ENCODE measurements at places on chromosomes 7 and 10.

- no peak for DNase-seq
Observed at GRCh38 chr7:40237731-40238130, 102.9 kb downstream of the SUGCT start.

DNA sequence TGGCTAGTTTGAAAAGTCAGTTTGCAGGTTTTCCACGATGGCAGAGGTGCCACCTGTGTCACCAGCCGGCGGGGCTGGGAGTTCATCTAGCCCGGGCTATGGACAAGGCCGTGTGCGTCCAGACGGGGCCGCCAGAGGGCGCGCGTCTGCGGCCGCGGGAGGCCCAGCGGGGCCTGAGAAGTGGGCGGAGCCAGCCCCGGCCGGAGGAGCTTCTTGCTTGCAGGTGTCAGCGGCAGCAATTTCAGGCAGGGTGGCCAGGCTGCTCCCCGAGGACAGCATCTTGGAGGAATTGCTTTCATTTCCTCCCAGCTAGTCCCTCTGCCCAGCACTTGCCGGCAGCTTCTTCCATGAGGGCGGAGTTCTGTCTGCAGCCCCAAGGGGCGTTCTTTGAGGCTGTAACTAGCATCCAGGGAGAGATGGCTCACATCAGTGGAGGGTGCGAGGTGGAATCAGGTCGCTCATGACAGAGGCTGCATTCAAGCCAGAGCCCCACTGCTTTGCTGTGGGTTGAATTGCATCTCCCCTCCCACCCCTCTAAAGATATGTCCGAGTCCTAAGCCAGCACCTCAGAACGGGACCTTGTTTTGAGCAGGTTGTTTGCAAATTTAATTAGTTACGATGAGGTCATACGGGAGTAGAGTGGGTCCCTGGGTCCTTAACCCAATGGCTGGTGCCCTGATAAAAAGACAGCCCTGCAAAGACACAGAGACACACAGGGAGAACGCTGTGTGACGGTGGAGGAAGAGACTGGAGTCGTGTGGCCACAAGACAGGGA, 85.9 kb upstream of the MKI67 start:
- DNase-seq, result peak; percentile 87

DNA sequence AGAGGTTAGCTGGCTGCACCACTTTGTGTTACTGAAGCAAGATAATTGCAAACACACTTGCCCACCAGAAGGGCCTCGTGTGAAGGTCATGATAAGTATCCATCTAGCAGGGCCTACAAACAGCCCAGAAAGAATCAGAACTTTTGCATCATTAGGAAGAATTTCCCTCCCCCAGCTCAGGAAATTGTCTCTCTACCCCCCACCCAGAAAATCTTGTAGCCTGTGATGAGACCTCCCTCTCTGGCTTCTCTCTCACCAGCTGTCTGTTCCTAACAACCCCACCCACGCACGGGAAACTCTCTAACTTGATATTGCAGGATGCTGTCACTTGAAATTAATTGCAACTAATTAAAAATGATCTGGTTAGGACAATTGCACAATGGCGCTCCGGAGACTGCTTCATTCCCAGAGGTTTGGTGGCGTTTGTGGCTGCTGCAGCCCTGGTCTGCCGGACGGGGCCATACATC, 34.5 kb downstream of the ZNF503 start:
- no peak for DNase-seq

- DNase-seq, result no peak
Observed at GRCh38 chr7:55078465-55079372, 59.9 kb downstream of the EGFR start.

GRCh38 chr7:116687801-116688201, 15.8 kb downstream of the MET start:
- DNase-seq, result peak; percentile 95

GRCh38 chr10:88933564-88933963, 19.0 kb downstream of the ACTA2 start:
- DNase-seq, result no peak

DNA sequence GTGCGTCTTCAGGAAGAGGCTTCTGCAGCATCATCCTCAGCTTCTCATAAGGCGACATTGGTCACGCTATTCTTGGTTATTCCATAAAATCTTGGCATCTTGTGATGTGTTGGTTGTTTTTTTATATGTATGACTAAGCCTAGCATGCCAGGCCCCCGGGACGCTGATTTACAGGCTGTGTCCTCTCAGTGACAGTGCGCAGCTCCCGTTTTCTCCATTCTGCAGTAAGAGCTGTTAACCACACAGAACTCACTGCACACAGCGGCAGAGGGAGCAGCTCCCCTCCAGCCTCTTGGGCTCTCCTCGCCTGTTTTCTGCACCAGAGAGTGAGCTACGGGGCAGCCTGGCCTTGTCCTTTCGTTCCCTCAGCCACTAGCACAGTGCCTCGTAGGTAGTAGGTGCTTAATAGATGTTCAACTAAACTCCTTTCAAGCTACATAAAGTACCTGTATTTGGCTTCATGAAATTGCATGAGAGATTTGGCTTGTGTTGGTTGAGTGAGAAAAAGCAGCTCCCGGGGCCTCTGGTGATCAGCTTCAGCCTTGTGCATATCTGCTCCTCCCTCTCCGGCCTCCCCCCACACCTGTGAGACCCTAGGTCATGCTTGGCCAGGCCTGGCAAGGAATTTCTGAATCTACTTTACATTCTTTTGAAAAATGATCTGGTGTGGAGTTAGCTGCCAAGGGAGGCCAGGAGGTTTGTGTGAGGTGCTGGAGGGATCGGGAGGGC, 116.2 kb downstream of the WDR37 start:
- no peak for DNase-seq

DNA sequence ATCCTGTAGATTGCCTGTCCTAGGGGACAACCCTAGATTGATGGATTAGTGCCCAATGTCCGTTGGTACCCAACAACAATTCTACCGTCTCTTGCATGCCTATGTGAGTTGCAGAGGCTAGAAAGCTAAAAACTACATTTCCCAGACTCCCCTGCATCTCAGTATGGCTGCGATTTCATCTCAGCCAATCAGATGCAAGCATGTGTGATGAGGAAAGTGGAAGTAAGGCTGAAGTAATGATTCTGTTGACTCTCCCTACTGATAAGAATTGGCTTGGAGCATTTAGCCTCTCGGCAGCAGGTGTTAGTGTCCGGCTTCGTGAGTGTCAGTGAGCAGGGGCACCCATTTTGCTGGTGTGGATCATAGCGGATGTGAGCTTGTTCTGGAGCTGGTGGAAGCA, 171.9 kb downstream of the FGFR2 start:
- DNase-seq, result no peak

- no peak for DNase-seq
Observed at GRCh38 chr10:113259576-113260226, 293.2 kb upstream of the HABP2 start.

DNA sequence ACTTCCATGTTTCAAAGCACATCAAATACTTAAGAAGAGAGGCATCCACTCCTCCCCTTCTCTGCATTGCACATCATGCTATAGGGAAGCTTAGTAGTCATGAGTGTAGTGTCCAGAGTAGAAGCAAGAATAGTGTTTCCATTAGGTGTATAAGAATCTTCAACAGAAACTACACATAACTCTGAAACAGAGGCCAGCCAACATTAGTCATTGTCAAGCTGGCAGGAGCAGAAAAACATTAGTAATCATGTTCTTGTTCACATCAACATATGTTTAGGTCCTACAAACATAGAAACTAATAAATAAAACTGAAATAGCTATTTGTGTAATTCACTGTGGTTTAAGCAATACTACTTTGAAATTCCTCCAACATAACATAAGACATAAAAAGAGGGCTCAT, 370.2 kb downstream of the PPP1R3A start:
- no peak for DNase-seq

DNA sequence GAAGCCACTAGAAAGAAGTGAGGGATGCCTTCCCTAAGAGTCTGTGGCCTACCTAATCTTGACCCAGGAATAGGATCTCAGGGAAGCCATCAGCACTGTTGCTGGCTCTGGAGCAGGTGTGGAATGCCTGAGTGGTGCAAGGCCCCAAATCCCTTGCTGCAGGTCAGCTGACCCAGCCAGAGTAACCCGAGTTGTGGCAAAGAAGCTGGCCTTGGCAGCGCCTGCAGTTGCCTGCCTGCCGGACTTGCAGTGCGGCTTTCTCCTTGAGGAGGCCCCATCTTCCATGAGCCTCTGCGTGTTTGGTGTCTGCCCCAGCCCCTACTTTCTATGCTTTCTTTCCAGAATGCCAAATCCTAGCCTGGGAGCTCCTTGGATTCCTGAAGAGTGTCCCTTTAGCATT, 5.8 kb downstream of the KIAA1217 start:
- DNase-seq, result no peak

- no peak for DNase-seq
Observed at GRCh38 chr7:36653008-36653662, 71.2 kb downstream of the AOAH start.

DNA sequence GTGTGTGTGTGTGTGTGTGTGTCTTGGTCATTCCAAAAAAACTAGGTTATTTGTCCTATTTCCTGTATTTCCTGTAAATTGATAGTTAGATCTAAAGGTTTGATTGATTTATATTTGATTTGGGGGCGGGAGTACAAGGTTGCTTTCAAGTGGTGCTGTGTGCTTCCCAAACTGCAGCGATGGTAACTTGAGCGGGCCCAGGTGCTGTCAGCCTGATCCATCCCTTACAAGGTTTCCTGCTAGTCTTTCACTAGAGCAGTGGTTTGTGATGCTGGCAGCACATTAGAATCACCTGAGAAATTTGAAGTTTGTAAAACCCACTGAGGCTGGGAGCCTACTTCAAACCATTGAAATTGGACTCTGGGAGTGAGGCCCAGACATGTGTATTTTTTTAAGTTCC, 23.7 kb downstream of the ABCC2 start:
- no peak for DNase-seq

GRCh38 chr10:1966712-1967376, 229.5 kb upstream of the ADARB2 start:
- DNase-seq, result no peak

DNA sequence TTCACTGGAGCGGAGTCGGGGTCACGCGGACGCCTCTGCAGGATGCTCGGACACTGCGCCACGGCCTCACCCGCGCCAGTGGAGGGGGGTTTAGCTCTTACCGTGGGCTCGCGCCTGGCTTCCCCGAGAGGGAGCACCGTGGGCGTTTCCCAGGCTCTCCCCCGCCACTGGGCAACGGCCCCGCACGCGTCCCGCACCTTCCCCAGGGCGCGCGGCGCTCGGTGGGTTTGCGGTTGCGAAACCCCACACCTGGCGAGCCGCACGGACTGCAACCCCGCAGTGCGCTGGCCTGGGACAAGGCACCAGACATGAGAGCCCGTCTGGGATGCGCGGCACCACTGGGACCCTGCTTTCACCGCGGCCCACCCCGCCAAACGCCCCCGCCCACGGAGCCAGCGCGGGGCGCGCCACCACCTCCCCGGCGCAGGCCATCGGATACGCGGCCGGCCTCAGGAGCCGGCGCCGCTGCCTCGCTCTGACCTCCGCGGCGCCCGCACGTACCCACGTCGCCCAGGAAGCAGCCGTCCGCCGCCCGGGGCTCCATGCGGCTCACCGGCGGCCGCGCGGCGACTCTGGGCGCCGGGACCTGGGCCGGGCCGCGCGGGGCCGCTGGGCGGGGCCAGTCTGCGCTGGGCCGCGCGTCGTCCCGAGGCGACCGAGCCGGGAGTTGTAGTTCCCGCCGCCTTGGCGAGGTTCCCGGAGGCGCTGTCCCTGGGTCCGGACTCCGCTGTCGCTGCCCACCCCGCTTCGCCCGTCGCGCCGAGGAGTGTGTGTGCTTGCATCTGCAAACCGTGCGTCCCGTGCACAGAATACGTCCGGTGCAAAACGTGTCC, at the start of gene ASB13:
TSS of gene ASB13 (minus strand) at position 588 of the 833 bp plus-strand sequence. CDS start at position 544, 44 bp downstream.
- peak; percentile 58 for DNase-seq

- DNase-seq, result no peak
Observed at GRCh38 chr10:5958077-5958476, 19.3 kb downstream of the IL15RA start.

DNA sequence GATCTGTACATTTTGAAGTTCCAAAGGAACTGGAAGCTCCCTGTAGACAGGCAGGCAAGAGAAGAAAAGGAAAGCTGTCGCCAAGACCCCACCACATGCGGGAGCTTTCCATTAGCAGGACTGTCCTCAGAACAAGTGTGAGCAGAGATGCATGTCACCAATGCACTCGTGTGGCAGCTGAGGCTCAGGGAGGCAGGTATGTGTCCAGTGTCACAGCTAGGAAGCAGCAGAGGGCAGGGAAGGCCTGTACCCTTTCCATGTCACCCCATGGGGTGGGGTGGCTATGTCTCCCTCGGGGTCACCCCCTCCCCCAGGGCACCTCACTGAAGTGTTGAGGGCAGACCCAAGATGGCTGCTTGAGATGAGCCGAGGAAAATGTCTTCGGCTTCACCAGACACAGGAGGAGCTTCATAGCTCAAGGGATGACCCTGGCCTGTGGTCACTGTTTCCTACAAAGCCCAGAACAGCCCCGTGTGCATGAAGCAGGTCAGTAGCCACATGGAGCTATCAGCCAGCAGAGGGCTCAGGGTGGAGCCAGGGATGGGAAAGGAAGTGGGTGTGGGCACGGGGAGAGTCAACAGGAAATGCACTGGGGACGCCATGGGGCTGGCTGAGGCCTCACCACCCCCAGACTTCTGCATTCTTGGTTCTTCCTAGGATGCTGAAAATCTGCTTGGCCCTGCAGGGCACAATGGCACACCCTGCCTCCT, 96.6 kb downstream of the FAM53B start:
- peak; percentile 10 for DNase-seq

DNA sequence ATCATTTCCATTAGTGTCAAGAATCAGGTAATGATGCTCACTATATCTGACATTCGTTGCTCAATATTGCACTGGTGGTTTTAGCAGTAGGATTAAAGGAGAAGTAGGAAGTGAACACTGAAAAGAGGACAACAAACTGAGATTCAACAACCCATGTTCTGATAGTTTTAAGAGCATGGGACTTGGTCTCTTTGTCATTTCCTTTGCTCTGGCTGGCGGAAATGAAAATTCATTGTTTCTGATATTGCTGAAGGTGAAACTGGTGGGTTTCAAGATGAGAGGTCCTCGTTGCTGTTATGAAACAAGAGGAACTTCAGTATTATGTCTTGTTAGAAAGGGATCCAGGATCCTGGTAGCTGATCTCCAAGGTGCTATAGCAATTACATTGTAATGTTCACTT, 129.0 kb downstream of the DNAH11 start:
- no peak for DNase-seq

DNA sequence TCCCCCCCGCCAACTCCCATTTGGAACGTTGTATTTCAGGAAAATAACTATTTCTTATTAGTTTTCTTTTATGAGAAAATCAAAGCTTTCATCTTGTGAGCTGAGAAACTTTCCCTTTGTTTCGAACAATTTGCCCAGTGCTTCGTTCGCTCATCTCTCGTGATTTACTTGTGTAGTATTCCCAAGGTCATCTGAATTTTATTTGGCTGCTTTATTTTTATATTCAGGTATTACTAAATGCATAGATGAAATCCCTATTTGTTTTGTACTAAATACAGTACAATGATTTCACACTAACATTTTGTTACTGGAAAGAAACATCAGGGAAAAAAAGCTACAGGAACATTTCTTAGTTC, 12.0 kb upstream of the EBLN1 start:
- no peak for DNase-seq
